HL-60 (cell line): ENCODE measurements at places on chromosomes 13 and 19.

- DNase-seq, result no peak
Observed at GRCh38 chr13:23736541-23736940, 152.7 kb downstream of the MIPEP start.

GRCh38 chr13:106621833-106622232, 53.9 kb upstream of the ARGLU1 start:
- no peak for DNase-seq

DNA sequence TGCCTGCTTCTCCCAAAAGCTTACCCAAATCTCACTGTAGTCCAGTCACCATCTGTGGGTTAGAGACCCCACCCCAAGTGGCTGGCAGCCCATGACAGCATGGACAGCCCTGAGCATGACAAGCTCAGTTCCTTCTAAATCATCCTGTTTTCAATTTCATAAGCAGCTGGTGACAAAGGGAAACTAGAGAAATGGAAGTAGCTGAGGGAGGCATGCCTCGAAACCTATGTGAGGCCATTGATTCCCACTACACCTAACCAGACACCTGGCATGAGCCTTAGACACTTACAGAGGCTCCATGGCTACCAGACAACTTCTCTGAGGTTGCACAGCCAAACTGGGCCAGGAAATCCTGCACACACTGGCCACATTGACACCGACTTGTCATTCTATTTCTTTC, 56.2 kb downstream of the ABCC4 start:
- DNase-seq, result no peak

- DNase-seq, result no peak
Observed at GRCh38 chr13:100304229-100304628, 215.3 kb downstream of the PCCA start.

DNA sequence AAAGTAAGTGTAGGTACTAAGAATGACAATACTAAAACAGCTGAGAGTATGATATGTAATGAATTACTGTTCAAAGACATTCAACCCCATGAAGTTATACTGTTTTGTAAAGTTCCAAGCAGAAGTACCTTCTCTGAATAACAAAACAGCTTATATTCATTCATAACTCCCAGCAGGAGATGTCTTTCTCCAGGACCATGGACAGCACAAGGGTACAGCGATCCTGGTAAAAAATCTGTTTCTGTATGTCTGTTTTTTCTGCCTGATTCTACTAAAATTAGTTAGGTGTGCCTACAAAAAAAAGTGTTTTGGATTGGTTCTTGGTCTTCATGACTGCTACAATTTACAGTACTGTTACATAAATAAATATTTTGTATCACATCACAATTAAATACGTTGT, 172.5 kb upstream of the SLITRK5 start:
- no peak for DNase-seq

DNA sequence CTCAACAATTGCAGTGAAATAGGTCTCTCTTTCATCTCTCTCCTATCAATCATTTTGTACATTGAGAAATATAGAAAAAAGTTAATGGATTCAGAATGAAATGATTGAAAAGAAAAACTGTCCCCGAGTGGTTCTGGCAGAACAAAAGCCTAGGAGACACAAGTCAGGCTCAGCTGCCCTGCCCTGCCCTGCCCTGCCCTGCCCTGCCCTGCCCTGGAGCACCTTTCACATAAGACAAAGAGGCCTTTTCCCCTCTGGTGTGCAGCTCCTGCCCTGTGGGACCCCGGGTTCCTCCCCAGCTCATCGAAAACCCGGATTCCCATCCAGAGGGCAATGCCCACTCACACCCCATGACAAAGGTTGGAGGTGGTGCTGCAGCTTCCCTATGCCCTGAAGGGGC, 94.7 kb downstream of the TEX26 start:
- DNase-seq, result no peak
